ENCODE measurements at places on chromosomes 1 and 21.
A peak's percentile ranks its signal among the peaks of the same experiment; 100 is the strongest.

DNA sequence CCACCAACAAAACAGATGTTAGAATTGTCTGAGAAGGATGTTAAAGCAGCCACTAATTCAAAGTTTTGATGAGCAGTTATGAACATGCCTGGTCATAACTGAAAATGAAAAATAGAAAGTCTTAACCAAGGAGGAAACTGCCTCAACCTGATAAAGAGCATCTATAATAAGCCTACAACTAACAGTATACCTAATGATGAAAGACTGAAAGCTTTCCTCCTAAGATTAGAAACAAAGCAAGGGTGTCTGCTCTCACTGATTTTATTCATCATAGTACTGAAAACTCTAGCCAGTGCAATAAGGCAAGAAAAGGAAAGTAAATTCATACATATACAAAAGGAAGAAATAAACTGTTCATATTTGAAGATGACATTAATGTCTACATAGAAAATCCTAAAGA is 82.0 kb downstream of the KCNK1 start:
- DNase-seq: no peak

DNA sequence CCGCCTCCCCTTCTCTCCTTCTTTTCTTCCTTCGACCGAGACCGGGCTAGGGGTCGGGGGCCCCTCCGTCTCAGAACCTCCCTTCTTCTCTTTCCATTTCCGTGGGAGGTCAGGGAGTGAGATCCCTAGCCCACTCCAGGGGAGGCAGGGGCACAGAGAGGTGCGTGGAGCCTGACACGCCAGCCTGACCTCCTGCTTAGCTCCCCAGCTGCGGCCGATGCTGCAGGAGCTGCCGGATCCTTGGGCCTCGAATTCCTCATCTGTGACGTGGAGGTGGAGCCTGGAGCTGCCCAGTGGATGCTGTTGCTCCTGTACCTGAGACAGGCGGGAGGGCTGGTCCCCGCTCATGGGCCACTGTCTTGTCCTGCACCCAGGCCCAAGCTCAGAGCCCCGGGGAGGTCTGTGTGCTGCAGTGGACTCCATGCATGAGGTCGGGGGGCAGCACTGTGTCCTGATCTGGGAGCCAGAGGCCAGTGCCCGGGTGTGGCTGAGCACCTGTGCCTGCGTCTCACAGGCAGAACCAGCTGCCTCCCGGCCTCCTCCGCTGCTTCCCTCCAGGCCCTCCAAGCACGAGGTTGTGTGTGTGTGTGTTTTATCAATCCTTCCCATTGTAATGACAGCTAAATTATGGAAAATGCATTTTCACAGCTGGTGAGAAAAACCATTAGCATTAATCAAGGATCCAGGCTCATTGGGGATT is 55.3 kb upstream of the TTC34 start:
- no peak for DNase-seq

- DNase-seq: no peak
Measured at GRCh38 chr1:231192620-231193163, 30.8 kb downstream of the TRIM67 start.

DNA sequence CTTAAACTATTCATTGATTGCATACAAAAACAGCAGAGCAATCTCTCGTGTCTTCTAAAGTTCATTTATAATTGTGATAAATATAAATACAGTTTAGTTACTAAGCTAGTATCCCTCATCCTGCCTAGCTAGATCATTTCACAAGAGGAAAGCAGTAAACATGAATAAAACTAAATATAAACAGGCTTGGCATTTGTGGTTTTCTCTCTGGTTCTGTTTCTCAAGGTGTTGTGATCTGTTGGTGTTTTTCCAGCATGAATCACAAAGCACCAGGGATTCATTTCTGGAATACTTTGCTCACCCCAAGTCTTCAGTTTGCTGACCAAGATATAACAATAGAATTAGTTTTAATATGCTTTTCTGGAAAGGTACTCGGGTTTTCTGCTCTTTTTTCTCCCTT is 32.7 kb upstream of the GLIS1 start:
- no peak for DNase-seq

- no peak for DNase-seq
Measured at GRCh38 chr1:31148409-31148808, 82.9 kb upstream of the PUM1 start.

DNA sequence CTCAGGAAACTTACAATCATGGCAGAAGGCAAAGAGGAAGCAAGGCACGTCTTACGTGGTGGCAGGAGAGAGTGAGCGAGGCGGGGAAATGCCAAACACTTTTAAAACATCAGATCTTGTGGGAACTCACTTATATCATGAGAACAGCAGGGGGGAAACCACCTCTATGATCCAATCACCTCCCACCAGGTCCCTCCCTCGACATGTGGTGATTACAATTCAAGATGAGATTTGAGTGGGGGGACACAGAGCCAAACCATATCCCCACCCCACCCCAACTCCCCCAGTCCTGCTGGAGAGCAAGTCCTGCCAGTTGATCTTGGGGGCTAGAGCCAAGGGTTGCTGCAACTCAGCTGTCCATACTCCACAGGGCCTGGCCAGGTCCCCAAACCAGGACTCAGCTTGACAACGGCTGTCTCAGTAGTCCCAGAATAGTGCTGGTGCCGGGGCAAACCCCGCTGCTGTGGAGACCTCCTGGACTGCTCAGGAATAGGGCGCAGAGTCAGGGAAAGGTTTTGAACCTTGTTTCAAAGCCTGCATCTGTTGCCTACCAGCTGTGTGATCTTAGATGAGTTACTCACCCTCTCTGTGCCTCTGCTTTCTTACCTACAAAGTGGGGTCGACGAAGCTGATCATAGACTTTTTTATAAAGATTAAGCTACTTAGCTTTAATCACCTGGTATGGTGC is 79.5 kb downstream of the STUM start:
- no peak for DNase-seq

GRCh38 chr1:203183828-203184227 is 2.7 kb downstream of the CHI3L1 start:
- DNase-seq: no peak

DNA sequence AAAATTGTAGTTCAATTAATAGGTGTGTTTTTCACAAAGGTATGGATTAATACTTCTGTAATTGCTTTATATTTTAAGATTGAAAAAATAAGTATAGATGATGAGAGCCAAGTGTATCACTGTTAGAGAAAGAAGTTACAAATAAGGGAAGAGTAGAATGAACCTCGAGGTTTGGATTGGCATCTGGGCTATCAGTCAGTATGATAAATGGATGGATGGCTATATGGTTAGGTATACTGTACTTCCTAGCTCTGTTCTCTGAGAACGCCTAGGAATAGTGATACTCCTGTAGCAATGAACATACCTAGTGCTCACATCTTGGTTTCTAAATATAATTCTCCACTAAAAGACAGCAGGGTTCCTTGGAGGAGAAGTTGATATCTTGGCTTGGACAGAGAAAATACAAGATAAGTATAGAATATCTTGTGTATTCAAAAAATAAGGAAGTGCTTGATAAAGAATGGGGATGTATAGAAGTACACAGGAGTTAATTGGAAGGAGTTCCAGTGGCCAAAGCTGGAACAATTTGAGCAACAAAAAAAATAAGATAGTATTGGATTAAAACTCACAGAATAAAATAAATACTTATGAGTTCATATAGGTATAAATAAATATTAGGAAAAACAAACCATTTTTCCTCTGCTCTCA is 12.4 kb downstream of the IPO9 start:
- DNase-seq: no peak

- DNase-seq: no peak
Measured at GRCh38 chr1:64403331-64403730, 66.6 kb upstream of the CACHD1 start.

DNA sequence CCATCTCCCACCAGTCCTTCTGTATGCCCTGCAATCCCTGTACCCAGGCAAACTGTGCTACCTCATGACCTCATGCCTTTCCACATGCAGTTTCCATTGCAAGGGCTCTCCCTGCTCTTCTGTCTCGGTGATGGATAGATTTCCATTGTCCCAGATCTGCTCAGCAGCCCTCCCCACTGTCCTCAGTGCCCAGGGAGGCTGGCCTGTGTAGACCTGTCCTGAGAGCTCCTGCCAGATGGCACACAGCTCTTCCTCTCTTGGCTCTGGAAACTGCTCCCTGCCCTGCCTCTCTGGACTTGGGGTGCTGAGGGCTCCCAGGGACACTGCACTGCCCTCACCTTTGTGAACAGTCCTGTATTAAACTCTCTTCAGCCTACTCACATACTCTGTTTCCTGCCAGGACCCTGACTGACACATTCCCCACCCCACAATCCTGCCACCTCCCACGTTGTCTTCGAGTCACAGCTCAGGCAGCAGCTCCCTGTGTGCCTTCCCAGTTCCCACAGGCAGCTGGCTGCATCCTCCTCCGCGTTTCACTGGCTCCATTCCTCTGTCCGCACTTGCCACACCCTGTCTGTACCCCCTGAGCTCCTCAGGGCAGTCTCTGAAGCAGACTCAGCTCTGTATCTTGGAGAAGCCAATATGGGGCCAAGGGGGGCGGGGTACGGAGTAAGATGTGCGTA is 57.0 kb downstream of the SPATA46 start:
- no peak for DNase-seq

- DNase-seq: peak; percentile 68
Measured at GRCh38 chr1:26538480-26539412, 9.2 kb downstream of the RPS6KA1 start.

- DNase-seq: no peak
Measured at GRCh38 chr1:78759881-78760280, 110.2 kb downstream of the IFI44 start.

- DNase-seq: no peak
Measured at GRCh38 chr1:2544875-2545640, 11.1 kb upstream of the TNFRSF14 start.

- DNase-seq: no peak
Measured at GRCh38 chr1:20697563-20697962, 20.2 kb downstream of the KIF17 start.

DNA sequence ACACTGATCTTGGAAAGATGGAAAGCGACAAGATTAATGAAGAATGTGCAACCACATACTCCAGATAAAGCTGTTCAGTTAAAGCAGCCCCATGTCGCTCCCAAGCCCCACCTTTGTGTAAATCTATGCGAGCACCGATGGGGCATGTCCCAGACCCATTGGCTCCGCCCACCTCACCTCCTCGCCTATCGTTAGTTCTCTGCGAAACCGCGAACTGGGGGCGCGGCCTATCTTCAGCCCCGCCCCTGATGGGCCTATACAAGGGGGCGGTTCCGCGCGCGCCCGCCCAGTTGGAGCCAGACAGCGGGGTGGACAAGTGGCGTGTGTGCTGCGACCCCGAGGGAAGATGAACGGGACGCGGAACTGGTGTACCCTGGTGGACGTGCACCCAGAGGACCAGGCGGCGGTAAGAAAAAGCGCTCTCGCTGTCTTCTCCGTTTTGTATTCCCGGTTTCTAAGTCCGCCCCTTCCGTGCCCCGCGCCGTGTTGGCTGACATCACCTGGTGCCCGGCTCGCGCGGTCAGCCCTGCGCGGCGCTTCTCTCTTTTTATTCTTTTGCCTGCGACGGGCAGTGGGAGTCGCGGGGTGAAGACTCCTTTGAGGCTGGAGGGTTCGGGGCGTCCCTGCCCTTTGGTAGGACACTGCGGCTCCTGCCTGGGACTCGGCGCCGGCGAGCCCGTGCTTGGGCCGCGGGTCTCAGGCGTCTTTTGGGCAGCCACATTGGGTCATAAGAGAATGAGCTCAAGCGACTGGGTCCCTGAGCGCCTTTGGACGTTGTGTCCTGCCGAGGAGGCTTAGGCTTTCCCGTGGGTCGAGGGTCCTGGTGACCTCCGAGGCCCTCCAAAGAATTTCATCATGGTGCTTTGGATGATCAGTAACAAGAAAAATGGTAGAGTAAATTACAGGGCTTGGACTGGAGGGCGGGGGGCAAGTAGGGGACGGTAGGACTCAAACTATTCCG is at the start of gene TUFT1:
TSS of gene TUFT1 (plus strand) at position 289 of the 961 bp plus-strand sequence. CDS start at position 347, 58 bp downstream.
- peak; percentile 96 for DNase-seq
